ENCODE measurements at places on chromosomes 5 and 9.

DNA sequence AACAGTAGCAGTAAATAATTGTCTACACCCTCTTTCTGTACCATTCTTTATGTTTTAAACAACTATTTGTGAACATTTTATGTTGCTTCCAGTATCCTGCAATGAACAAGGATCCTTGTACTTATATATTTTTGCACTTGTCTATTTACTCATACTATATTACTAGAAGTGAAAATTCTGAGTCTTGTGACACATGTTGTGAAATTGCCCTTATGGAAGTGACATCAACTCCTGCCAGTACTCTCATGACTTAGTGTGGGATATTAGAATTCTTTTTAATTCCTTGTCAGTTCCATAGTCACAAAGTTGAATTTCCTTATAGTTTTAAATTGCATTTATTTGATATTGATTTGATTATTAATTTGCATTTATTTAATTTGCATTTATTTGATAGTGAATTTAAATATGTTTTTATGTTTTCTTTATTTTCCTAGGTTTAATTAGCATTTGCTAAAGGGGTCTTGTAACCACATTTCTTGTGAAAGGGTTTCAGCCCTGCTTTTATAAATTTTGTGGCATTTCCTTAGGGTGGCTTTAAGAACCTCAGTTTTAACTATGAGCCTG is 27.7 kb downstream of the PARP8 start:
- no peak for DNase-seq

DNA sequence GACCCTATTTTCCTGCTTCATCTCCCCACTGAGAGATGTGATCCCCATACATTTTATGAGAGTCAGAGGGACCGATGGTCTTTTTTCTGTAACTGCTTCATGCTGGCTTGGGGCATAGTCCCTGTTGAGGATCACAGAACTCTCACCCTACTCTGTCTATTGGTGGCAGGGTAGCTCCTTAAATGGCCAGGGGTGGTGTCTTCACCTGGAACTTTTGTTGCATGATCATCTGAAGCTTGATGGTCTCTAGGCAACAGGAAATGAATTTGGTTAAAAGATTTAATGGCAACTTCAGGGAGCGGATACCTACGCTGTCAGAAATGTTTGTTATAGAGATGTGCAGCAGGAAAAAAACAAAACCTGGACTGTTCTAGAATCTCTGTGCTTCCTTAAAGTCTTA is 87.0 kb upstream of the GLIS3 start:
- no peak for DNase-seq

GRCh38 chr5:146158255-146158654 is 24.2 kb downstream of the LARS1 start:
- DNase-seq = no peak

DNA sequence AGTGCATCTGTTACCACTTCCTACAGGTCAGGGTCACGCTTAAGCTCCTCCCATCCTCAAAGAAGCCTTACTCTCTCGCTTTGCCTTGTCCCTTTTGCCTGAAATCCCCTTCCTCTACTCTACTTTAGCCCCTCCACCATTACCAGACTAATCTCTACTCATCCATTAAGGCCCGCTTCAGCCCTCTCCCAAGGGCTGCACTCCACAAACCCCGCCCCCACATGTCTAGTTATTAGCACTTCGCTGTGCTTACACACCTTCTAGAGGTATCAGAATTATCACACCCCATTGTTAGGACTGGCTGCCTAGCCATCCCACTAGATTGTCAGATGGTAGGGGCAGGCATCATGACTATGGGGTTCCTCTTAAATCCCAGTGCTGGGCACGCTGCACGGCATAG is 565.7 kb upstream of the WWC1 start:
- no peak for DNase-seq

GRCh38 chr5:130571076-130571475 is 594.0 kb downstream of the HINT1 start:
- no peak for DNase-seq

DNA sequence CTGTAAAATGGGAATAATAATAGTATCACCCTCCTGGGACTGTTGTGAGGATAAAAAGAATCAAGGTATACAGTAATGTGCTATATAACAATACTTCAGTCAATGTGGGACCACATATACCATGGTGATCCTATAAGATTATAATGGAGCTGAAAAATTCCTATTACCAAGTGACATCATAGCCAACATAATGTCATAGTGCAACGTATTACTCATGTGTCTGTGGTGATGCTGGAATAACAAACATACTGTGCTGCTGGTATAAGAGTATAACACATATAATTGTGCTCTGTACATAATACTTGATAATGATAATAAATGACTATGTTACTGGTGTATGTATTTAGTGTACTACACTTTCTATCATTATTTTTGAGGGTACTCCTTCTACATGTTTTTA is 38.1 kb downstream of the LIFR start:
- no peak for DNase-seq

- no peak for DNase-seq
These were observed 82.1 kb downstream of the S1PR3 start for GRCh38 chr9:89073397-89073796.

GRCh38 chr9:133639613-133640012 is 3.5 kb downstream of the DBH start:
- DNase-seq = no peak

DNA sequence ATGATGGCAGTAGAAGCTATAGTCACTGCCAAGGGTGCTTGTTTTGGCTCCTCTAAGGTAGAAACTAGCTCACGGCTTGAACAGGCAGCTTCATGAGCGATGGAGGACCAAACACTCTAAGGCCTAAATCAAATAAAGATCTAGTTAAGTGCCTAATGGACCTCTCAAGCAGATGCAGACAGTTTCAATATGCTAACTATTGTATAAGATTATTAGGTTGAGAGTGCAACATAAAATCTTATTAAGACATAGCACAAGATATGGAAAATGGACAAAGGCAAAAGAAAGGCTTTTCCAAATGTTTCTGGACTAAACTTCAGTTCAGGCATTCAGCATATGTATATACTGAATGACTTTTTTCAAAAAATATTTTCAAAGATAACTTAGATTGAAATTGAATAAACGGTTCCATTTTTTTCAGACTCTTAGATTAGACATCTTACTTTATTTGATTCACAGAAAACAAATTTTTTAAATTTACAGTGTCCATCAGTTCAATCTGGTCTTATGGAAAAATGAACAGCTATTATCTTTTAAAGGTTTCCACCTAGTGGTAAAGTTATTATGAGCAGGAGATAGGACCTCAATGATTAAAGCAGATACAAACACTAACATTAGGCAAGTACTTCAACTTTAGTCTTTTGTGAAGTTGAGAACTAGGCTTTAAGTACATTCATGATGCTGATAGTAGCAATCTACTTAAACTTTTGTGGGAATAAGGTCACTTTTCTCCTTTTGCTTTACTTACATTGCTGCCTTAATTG is 1167.7 kb downstream of the MAT2B start:
- no peak for DNase-seq

DNA sequence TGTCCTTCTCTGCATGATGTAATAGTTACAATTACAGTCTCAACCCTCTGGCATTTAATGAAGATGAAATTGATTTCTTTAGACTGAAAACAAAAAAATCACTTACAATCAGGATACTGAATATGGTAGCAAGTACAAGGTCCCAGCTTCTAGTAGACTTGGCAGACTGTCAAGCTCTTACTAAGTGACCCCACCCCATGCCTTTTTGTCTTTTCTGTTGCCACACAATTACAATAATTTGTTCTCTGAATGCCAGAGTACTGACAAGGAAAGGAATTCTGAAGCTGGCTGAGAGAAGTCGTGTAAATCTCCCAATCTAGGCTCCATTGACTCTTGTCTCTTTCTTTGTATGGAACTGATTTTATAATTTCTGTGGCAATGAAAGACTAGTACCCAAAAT is 154.2 kb downstream of the TMC1 start:
- no peak for DNase-seq

- no peak for DNase-seq
These were observed 57.6 kb downstream of the NLN start for GRCh38 chr5:65779643-65780042.

DNA sequence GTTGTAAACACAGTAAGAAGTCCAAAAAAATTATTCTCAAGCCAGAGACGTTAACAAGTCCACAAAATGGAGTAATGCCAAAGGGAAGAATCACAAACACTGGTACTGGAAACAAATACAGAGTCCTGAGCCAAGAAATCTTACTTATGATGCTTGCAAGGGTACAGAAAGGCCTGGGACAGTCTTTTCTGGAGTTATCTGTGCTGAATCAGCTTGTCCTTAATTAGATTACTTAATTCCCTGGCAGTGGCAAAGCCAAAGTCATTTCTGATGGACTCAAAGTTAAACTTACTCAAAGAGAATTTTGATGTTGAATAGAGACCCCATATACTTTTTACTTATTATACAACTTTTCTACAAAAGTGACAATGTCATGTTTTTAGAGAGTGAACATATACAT is 610.5 kb upstream of the ITGA1 start:
- no peak for DNase-seq
